ENCODE measurements at places on chromosomes 12 and 14. TPM values are rescaled to one million over a fixed set of nuclear protein-coding genes. Genes with fewer than 3 reads are reported as not detected.
A peak's percentile ranks its signal among the peaks of the same experiment; 100 is the strongest.

GRCh38 chr12:24698972-24699371 is 249.9 kb downstream of the BCAT1 start:
- no peaks in the 10 kb centered on the region for H3K27me3 ChIP-seq
- DNase-seq = no peak
- no peak overlapping the region for H3K4me3 ChIP-seq

- no peak overlapping the region for H3K4me3 ChIP-seq
- no peak overlapping the region for H3K27ac ChIP-seq
- H3K4me1 ChIP-seq = no peaks in the 10 kb centered on the region
Observed at GRCh38 chr14:77153802-77154201, 12.2 kb upstream of the ZDHHC22 start.

DNA sequence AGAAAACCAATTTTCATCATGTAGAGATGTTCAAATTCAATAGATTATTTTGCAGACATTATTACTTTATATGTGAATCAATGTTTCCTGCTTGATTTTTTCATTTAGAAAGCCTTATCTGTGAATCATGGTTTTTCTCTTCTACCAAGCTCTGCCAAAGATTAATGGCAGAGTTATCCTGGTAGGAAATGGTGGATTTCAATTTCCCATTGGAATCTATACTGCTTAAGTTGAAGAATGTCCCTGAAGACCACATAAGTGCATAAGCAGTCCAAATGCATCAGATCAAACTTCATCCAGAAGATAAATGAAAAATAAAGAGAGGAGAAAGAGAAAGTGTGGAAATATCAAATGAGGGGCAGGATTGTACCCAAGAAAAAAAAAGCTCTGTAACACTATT is 5.0 kb downstream of the LUM start:
- no peak overlapping the region for H3K27ac ChIP-seq
- H3K4me1 ChIP-seq = no peaks in the 10 kb centered on the region
- DNase-seq = no peak
- H3K4me3 ChIP-seq = no peak overlapping the region

ENDOU gene
- total RNA-seq = 0.32 TPM

GRCh38 chr12:25052196-25052913 is 103.5 kb upstream of the BCAT1 start:
- no peak overlapping the region for H3K4me3 ChIP-seq
- peak; percentile 31 for DNase-seq
- H3K36me3 ChIP-seq = no peaks in the 10 kb centered on the region
- no peaks in the 10 kb centered on the region for H3K27me3 ChIP-seq
- peaks cover 4% of the 10 kb centered on the region for H3K4me1 ChIP-seq

DNA sequence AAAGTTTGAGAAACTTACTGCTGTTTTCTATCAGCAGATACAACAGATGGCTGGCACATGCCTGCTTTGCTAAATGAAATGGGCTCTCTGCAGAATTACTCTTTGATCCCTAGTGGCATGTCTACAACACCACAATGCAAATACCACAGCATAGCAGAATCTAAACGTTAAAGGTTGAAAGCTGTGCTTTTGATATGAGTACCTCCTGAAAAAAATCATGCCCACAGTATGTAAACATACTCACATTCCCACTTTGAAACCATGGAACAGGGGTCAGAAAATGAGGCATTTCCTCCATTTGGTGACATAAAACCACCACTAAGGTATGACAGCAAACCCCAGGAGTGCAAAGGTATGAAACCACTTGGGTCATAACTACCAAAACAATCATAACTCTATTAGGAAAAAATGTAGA is 7.5 kb downstream of the WIF1 start:
- H3K4me1 ChIP-seq = no peaks in the 10 kb centered on the region
- H3K27me3 ChIP-seq = peaks cover 12% of the 10 kb centered on the region
- DNase-seq = no peak
- no peak overlapping the region for H3K27ac ChIP-seq
- no peaks in the 10 kb centered on the region for H3K36me3 ChIP-seq

DNA sequence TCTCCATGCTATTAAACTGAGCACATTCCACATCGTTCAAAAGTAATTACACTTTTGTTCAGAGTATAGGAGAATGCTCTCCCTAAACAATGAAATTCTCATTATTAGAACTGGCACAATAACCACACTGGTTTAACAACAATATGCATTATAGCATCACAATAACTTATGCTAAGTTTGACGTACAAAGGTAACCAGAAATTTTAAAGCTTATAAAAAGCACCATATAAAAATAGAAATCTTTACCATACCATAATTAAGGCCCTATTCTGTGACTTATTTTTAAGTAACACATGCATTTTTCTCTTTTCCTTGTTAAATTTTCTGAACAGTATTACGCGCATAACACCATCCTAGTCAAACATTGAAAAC is 60.4 kb downstream of the SOX5 start:
- DNase-seq = no peak
- H3K27me3 ChIP-seq = no peaks in the 10 kb centered on the region
- H3K36me3 ChIP-seq = no peaks in the 10 kb centered on the region
- H3K4me1 ChIP-seq = no peaks in the 10 kb centered on the region
- H3K27ac ChIP-seq = no peak overlapping the region

DNA sequence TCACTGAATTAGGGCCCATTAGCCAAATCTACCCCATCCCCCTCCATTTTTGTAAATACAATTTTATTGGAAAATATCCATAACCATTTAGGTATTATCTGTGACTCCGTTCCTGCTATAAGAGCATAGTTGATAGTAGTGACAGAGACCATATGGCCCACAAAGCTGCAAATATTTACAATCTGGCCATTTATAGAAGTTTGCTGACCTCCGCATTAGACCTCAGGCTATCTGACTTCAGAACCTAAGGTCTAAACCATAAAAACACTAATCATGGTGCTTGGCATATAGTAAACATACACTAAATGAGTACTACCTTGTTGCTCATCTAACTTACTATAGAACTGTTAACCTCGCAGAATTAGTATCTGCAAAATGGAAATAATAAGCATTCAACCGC is 124.8 kb downstream of the NPAS3 start:
- no peak for DNase-seq
- no peak overlapping the region for H3K4me3 ChIP-seq
- H3K27me3 ChIP-seq = no peaks in the 10 kb centered on the region
- H3K27ac ChIP-seq = no peak overlapping the region
- H3K36me3 ChIP-seq = no peaks in the 10 kb centered on the region

ALX1 gene
- total RNA-seq = not detected

DNA sequence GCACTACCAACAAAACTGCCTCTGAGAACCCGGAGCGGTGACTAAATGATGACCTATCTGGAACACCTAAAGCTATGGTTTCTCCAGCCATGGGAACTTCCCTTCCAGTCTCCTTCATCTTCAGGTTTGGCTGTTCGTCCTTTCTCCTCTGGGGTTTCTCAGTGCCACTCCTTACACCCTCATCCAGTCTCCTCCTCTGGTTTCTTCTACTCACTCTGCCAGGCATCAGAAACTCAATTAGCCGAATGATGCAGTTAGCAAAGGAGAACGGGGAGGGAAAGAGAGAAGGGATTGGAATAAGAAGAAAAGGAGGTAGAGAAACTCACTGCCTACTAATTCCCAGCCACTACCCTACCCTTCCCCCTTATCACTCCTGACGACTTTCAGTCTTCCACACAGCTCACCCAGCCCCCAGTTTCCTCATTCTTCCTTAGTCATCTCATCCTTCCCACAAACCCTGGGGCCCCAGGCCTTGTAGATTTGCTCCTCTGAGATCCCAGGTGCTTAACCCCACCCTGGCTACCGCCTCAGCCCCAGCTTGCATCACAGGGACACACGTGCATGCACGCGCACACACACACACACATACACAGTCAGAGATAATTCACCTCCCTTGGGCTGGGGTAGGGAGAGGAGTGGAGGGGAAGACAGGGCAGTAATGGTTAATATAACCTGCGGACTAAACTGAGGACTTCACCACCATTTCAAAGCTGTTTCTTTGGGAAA is 13.0 kb downstream of the FGD6 start:
- no peaks in the 10 kb centered on the region for H3K27me3 ChIP-seq
- no peak overlapping the region for H3K4me3 ChIP-seq
- peak; percentile 55 for DNase-seq
- H3K4me1 ChIP-seq = peaks cover 40% of the 10 kb centered on the region
- no peaks in the 10 kb centered on the region for H3K36me3 ChIP-seq
- H3K27ac ChIP-seq = peak overlapping the region; percentile 62

DNA sequence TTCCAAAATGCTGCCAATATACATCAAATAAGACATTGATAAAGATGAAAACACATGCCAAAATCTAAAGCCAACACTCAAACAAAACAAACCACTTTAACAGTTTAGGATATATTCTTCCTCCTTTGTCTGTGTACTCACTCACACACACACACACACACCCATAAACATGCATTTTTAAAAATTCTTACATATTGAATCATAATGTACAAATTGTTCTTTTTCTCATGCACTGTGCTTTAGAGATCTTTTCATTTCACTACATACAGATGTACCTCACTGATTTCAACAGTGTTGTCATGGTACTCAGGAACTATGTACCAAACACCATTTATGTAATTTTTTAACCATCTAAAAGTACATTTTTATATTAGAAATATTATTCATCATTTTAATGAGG is 9.5 kb upstream of the RERG start:
- no peak overlapping the region for H3K27ac ChIP-seq
- no peaks in the 10 kb centered on the region for H3K4me1 ChIP-seq
- peaks cover 3% of the 10 kb centered on the region for H3K27me3 ChIP-seq
- DNase-seq = no peak
- no peak overlapping the region for H3K4me3 ChIP-seq
- no peaks in the 10 kb centered on the region for H3K36me3 ChIP-seq

GRCh38 chr14:95314609-95315008 is 5.1 kb downstream of the CLMN start:
- no peaks in the 10 kb centered on the region for H3K36me3 ChIP-seq
- H3K27me3 ChIP-seq = no peaks in the 10 kb centered on the region
- peak; percentile 42 for DNase-seq

DNA sequence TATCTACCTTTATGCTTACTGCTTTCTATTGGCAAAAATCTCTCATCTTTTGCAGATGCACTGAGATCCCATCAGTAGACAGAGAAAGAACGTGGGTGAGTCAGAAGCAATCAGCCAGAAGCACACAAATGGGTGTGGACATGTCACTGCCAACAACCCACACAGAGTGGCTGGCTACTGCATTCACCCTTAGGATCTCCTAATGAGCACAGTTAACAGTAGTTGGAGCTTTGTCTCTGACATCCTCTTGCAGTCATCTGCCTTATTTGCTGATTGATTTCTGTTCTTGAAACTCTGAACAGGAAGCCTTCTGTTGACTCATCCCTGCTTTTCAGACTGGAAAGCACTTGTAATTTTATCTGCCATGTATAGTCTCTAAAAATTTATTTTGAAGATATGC is 117.2 kb downstream of the RGS6 start:
- no peaks in the 10 kb centered on the region for H3K27me3 ChIP-seq
- no peaks in the 10 kb centered on the region for H3K4me1 ChIP-seq
- H3K36me3 ChIP-seq = no peaks in the 10 kb centered on the region
- DNase-seq = no peak
- no peak overlapping the region for H3K27ac ChIP-seq

NRXN3 gene
- 4.8 TPM for total RNA-seq

DNA sequence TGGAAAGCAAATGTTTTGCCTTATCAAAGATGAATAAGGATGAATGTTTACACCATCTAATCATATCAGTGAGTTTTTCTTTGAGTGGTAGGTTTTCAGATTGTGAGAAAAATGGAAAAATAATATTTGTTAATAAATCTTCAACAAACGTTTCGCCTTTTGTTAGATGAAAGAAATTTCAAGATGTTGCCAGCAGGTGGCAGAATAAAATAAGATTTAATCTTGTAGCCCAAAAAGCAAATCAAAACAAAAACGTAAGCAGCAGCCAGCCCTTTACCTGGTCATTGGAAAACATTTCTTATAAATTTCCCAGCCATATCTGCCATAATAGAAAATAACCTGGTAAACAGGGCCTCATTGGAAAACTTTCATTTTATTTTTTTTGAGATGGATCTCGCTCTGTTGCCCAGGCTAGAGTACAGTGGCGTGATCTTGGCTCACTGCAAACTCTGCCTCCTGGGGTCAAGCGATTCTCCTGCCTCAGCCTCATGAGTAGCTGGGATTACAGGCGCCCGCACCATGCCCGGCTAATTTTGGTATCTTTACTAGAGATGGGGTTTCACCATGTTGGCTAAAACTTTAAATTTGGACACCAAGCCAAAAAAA is 15.4 kb upstream of the TMEM120B start:
- no peak overlapping the region for H3K4me3 ChIP-seq
- H3K27ac ChIP-seq = no peak overlapping the region
- no peak for DNase-seq
- H3K36me3 ChIP-seq = no peaks in the 10 kb centered on the region

SFSWAP gene
- total RNA-seq = 66.2 TPM

DNA sequence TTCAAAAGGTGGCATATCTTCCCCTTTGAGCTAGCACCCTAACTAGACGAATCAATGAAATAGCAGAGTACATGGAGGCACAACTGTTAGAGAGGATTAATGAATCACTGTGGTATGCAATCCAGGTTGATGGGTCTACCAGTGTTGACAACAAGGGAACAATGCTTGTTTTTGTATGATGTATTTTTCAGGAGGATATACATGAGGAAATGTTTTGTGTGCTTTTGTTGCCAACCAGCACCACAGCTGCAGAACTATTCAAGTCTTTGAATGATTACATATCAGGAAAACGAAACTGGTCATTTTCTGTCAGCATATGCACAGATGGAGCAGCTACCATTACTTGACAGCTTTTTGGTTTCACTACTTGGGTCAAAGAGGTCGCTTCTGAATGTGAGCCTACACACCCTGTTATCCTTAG is 142.6 kb downstream of the GPHN start:
- no peak overlapping the region for H3K27ac ChIP-seq
- H3K36me3 ChIP-seq = no peaks in the 10 kb centered on the region
- no peaks in the 10 kb centered on the region for H3K4me1 ChIP-seq
- H3K27me3 ChIP-seq = no peaks in the 10 kb centered on the region
- no peak overlapping the region for H3K4me3 ChIP-seq

DNA sequence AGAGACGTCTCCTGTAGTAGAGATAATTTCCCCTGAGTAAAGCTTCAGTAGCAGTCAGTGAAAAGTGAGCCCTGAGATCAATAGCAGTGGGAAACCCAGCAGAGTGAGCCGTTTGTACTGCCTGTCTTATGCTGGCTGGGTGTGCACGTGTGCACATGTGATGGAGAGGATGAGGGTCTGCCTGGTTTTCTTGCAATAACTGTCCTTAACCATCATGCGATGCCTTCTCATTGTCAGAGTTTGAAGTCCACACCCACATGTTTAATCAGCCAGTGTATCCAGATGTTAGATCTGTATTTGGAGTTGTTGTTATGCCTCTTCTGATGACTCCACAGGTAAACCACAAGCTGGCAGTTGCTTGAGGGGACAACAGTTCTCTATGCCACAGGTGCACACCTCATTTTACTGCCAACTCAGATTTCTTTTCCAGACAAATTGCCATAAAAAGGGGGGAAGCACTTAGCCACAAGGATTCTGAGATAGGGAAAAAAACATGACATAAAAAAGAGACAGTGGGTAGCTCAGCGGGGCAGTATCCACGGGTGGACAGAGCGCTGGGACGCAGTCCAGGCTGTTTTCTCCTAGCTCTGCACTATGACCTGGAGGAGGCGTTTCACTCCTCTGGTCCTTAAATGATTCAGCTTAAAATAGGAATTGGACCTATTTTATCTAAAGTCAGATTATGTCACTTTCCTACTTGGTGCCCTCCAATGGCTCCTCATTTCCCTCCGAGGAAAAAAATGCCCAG is 192.3 kb downstream of the ANO6 start:
- no peak overlapping the region for H3K4me3 ChIP-seq
- H3K36me3 ChIP-seq = no peaks in the 10 kb centered on the region
- H3K27ac ChIP-seq = no peak overlapping the region

PTHLH gene
- 0.68 TPM for total RNA-seq

RDH16 gene
- 0.48 TPM for total RNA-seq

- H3K36me3 ChIP-seq = no peaks in the 10 kb centered on the region
- no peaks in the 10 kb centered on the region for H3K4me1 ChIP-seq
- H3K27ac ChIP-seq = no peak overlapping the region
- no peaks in the 10 kb centered on the region for H3K27me3 ChIP-seq
- H3K4me3 ChIP-seq = no peak overlapping the region
Observed at GRCh38 chr14:97827746-97828145, 1030.6 kb downstream of the VRK1 start.
